SHP77 (cell line): ENCODE measurements at places on chromosomes 16 and 17.

DNA sequence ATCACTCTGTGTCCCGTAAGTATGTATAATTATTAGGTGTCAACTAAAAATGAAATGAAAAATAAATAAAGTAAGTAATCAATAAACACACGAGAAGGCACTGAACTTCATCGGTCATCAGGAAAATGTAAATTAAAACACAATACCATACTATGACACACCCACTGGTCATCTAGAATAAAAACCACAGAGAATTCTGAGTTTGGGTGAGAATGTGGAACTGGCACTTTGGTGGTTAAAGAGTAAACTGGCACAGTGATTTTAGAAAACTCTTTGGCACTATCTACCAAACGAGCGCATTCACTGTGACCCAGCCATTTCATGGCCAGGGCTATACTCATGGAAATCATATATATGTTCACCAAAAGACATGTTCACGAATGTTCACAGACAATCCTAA, 98.2 kb downstream of the HS3ST3A1 start:
- DNase-seq, result no peak

DNA sequence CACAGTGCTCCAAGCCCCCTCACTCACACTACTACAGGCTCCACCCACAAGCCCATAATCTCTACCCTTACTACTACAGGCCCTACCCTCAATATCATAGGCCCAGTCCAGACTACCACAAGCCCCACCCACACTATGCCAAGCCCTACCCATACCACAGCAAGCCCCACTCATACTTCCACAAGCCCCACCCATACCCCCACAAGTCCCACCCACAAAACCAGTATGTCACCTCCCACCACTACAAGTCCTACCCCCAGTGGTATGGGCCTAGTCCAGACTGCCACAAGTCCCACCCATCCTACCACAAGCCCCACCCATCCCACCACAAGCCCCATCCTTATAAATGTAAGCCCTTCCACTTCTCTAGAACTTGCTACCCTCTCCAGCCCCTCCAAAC, 13.8 kb downstream of the RIPOR1 start:
- DNase-seq, result no peak

DNA sequence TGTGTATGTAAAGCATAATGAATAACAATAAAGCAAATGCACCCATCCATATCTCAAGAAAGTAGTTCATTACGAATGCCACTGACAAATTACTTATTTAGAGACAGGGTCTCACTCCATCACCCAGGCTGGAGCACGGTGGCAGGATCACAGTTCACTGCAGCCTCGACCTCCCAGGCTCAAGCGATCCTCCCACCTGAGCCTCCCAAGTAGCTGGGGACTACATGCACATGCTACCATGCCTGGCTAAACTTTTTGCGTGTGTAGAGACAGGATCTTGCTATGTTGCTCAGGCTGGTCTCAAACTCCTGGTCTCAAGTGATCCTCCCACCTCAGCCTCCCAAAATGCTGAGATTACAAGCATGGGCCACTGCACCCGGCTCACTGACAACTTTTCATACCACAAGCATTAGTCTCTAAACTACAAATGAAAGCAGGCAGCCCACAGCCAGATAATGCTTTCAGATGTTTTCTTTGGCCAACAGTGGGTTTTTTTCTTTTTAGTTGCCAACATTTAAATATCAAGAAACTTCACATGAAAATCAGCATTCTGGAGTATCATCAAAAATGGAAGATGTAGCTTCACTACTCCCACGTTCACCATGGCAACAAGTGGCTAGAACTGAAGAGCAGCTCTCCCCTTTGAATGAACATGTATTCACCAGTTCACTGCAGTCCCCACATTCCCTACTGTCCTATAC, 7.7 kb downstream of the ARHGAP17 start:
- DNase-seq, result no peak

DNA sequence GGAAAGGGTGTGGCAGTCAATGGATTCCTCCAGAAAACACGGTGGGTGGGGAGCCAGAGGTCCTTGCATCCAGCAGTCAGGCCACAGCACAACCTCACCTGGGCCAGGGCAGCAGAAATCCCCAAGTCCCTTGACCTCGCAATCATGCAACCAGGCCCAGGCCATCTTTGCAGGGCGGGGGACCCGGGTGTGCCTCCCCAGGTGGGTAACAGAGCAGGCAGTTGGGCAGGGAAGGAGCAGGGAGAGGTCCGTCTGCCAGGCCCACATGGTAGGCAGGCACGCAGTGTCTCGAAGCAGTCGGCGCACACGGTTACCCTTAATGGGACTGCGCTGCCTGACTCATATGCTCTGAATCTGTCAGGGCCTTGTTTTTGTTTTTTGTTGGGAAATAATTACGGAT, 153.0 kb downstream of the RBFOX3 start:
- DNase-seq, result no peak
